ENCODE measurements at places on chromosomes 2 and 18. TPM values are rescaled to one million over a fixed set of nuclear protein-coding genes. Genes with fewer than 3 reads are reported as not detected.

Gene SOX11
- total RNA-seq, result 0.03 TPM

GRCh38 chr2:240457223-240458043 lies 22.0 kb downstream of the GPC1 start:
- peaks cover 23% of the 10 kb centered on the region for H3K27me3 ChIP-seq
- peaks cover 14% of the 10 kb centered on the region for H3K4me1 ChIP-seq
- no peak overlapping the region for H3K4me3 ChIP-seq
- no peaks in the 10 kb centered on the region for H3K36me3 ChIP-seq
- peak; percentile 42 for DNase-seq

DNA sequence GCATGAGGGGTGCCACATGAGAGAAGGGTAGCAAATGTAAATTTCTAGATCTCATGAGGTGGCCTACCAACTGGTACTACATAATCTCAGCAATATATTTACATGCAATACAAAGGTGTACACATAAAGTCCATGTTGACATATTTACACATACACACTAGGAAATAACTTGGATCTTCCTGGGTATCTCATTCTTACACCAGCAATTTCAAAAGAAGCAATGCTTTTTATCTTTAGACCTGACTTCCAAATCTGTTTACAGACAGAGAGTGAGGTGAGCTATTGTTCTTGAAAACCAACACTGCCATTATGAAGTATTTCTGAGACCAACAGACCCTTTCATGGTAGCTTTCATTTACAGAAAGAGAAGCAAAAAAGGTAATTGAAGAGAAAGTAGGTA lies 184.2 kb downstream of the ERBB4 start:
- H3K27ac ChIP-seq, result no peak overlapping the region
- DNase-seq, result no peak
- no peaks in the 10 kb centered on the region for H3K4me1 ChIP-seq

Gene MAP4K4
- 68.4 TPM for total RNA-seq

Gene SCN7A
- total RNA-seq, result 69.0 TPM

Gene KRTCAP3
- 18.8 TPM for total RNA-seq

- no peak for DNase-seq
- H3K4me3 ChIP-seq, result no peak overlapping the region
- no peak overlapping the region for H3K27ac ChIP-seq
- no peaks in the 10 kb centered on the region for H3K27me3 ChIP-seq
These were observed 80.1 kb downstream of the SDC1 start for GRCh38 chr2:20144861-20145260.

- H3K27ac ChIP-seq, result no peak overlapping the region
- no peaks in the 10 kb centered on the region for H3K36me3 ChIP-seq
- no peak overlapping the region for H3K4me3 ChIP-seq
These were observed 97.1 kb downstream of the TXNL1 start for GRCh38 chr18:56541340-56541739.

- no peak overlapping the region for H3K27ac ChIP-seq
- H3K27me3 ChIP-seq, result no peaks in the 10 kb centered on the region
- no peak overlapping the region for H3K4me3 ChIP-seq
- H3K36me3 ChIP-seq, result no peaks in the 10 kb centered on the region
- no peak for DNase-seq
These were observed 15.1 kb downstream of the NMS start for GRCh38 chr2:100485396-100485795.

DNA sequence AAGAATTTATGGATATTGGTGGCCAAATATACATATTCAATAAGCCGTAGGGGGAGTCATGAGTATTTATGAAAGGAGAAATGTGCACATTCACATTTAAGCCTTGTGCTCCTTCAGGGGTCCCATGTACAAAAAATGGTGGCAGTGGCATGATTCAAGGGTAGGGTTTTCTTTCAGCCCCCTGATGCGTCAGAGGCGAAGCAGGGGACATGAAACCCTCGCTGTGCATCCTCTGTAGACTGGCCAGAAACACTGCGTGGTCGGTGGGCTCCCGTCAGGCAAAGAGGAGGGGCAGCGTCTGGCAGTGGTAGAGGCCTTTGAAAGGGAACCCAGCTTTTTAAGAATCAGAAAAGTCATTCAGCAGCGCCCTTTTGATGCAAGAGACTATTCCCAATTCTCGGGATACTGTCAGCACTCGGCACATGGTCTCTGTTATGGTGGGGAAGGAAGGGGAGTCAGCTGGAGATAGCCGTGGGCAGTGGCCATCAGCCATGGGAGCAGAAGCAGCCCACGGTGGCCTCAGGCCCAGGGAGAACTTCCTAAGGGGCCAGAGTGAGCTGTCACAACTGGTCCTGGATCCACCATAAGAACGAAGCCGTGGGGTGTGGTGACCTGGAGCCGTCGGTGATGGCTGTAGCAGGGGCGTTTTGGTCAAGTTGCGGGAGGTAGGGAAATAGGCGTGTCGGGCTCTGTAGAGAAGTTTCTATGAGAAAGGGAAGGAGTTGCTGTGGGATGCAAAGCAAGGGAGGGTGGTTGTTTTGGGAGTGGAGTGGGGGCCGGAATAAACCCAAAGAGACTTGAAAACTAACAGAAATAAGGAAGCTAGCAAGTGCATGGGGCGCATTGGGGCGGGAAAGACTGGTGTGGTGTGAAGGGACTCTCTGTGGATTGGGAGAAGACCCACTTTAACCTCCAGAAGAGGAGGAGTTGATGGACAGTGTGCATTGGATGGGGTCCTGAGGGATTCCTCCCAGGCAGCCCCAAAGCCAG lies 95.6 kb downstream of the SH3BP4 start:
- no peak for DNase-seq
- H3K27me3 ChIP-seq, result no peaks in the 10 kb centered on the region
- H3K4me3 ChIP-seq, result no peak overlapping the region
- no peak overlapping the region for H3K27ac ChIP-seq
- H3K4me1 ChIP-seq, result peaks cover 42% of the 10 kb centered on the region

- peaks cover 25% of the 10 kb centered on the region for H3K4me1 ChIP-seq
- H3K27me3 ChIP-seq, result peaks cover 31% of the 10 kb centered on the region
- no peaks in the 10 kb centered on the region for H3K36me3 ChIP-seq
- H3K27ac ChIP-seq, result no peak overlapping the region
- peak; percentile 57 for DNase-seq
These were observed 964 bp downstream of the ZBTB7C start for GRCh38 chr18:48408111-48408726.

- DNase-seq, result no peak
- H3K27me3 ChIP-seq, result no peaks in the 10 kb centered on the region
- no peaks in the 10 kb centered on the region for H3K36me3 ChIP-seq
- no peak overlapping the region for H3K4me3 ChIP-seq
- H3K4me1 ChIP-seq, result no peaks in the 10 kb centered on the region
These were observed 112.5 kb upstream of the SLC38A11 start for GRCh38 chr2:165067643-165068486.

DNA sequence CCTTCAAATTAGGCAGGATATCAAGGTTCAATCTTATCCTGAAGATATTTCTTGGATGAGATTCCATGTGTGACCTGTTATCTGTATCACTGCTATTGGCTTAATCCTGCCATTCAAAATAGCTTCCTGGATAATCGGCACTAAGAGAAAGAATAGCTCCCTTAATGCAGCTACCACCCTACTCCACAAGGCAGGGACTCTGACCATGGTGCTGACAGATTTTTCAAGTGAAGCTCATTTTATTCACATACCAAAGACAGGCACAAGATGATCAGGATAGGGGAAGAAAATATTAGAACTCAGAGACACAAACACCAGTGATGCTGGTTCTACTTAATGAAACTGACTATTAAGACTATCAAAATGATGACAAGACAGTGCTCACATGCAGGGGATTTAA lies 74.9 kb downstream of the ORC4 start:
- H3K4me3 ChIP-seq, result no peak overlapping the region
- no peaks in the 10 kb centered on the region for H3K4me1 ChIP-seq
- H3K36me3 ChIP-seq, result peaks cover 19% of the 10 kb centered on the region
- no peaks in the 10 kb centered on the region for H3K27me3 ChIP-seq
- no peak for DNase-seq
- no peak overlapping the region for H3K27ac ChIP-seq

Gene DOCK10
- 52.3 TPM for total RNA-seq

Gene LINC00305
- total RNA-seq, result not detected

GRCh38 chr2:144426981-144427479 lies 92.9 kb downstream of the ZEB2 start:
- H3K4me1 ChIP-seq, result peaks cover 58% of the 10 kb centered on the region
- H3K4me3 ChIP-seq, result no peak overlapping the region
- H3K27me3 ChIP-seq, result no peaks in the 10 kb centered on the region

DNA sequence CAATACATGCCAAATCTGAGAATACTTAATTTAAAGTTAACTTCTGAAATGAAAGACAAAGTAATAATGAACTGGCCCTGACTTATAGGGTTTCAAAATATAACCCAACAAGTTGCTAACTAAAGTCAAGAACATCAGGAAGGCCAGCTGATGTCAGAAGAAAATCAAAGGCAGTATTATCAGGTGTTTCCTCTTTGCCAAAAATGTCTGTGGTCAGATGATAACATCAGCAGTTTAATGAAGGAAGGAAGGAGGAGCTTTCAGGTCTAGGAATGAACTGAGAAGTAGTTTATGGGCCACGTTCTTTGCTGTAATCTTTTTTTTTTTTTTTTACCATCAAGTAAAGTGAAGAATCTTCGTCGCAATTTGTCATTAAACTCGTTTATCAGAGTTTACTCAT lies 40.9 kb downstream of the CDH2 start:
- H3K36me3 ChIP-seq, result no peaks in the 10 kb centered on the region
- H3K27me3 ChIP-seq, result no peaks in the 10 kb centered on the region
- no peak overlapping the region for H3K27ac ChIP-seq
- DNase-seq, result no peak
- H3K4me1 ChIP-seq, result no peaks in the 10 kb centered on the region
- H3K4me3 ChIP-seq, result no peak overlapping the region

- peaks cover 3% of the 10 kb centered on the region for H3K36me3 ChIP-seq
- peaks cover 16% of the 10 kb centered on the region for H3K27me3 ChIP-seq
These were observed 2.7 kb downstream of the ZEB2 start for GRCh38 chr2:144516981-144517865.

Gene PAX3
- not detected for total RNA-seq

GRCh38 chr2:58501371-58502160 lies 260.4 kb upstream of the FANCL start:
- H3K4me1 ChIP-seq, result no peaks in the 10 kb centered on the region
- H3K36me3 ChIP-seq, result no peaks in the 10 kb centered on the region

Gene CAPN14
- 0.15 TPM for total RNA-seq

GRCh38 chr2:205763708-205764211 lies 81.5 kb downstream of the NRP2 start:
- no peaks in the 10 kb centered on the region for H3K27me3 ChIP-seq
- peak; percentile 68 for DNase-seq
- peaks cover 33% of the 10 kb centered on the region for H3K36me3 ChIP-seq
- peak overlapping the region; percentile 52 for H3K27ac ChIP-seq

DNA sequence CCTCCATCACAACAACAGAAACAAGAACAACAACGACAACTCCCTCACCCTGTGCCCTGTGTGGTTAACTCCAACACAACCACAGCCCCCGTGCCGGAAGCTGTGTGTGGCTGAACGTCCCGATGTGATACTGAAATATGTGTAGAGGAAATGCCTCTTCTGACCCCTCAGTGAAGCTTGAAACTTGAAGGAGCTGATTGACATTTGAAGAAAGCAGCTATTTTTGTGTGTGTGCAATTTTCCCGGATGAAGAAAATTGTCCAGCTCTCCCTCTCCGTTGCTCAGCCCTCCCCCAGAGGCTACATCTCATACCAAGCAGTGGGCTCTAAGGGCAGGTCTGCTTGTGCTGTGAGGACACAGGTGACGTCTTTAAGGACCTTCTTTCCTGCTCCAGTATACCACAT lies 173.8 kb downstream of the ICOS start:
- H3K36me3 ChIP-seq, result no peaks in the 10 kb centered on the region
- peak overlapping the region; percentile 60 for H3K27ac ChIP-seq
- H3K4me1 ChIP-seq, result peaks cover 44% of the 10 kb centered on the region
- H3K27me3 ChIP-seq, result no peaks in the 10 kb centered on the region

- no peak for DNase-seq
- no peaks in the 10 kb centered on the region for H3K4me1 ChIP-seq
These were observed 218.8 kb downstream of the AGPS start for GRCh38 chr2:177611310-177611886.

DNA sequence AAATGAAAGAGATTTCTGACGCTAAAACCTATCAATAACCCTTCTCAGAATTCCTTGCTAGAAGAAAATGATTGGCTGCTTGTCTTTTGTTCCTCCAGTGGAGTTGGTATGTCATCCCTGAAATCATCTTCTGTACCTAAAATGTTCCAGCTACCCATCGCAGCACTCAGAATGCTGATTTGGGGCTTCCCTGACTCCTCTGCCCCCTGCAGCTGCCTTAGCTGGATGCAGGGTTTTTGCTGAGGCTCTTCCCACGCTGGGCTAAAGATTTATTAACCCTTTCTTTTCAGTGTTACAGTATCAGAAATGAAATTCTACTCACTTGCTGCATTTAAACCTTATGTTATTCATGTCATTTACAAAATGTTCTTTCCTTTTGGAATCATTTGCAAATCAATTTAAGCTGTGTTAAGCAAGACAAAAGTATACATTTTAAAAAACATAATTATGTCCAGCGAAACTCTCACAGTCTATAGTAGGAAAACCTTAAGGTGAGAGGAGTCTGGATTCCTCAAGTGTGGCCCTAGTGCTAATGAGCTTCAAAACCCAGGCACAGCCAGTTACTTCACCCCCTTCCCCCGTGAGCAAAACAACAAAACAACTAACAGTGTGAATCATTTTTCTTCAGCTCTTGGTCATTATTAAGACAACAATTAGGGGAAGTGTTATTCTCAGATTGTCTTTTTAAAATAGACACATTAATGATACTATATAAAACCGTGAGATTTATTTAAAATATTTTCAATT lies 32.8 kb downstream of the PKP4 start:
- H3K4me1 ChIP-seq, result peaks cover 29% of the 10 kb centered on the region
- H3K27me3 ChIP-seq, result no peaks in the 10 kb centered on the region
- H3K36me3 ChIP-seq, result no peaks in the 10 kb centered on the region
- no peak for DNase-seq
- no peak overlapping the region for H3K27ac ChIP-seq

DNA sequence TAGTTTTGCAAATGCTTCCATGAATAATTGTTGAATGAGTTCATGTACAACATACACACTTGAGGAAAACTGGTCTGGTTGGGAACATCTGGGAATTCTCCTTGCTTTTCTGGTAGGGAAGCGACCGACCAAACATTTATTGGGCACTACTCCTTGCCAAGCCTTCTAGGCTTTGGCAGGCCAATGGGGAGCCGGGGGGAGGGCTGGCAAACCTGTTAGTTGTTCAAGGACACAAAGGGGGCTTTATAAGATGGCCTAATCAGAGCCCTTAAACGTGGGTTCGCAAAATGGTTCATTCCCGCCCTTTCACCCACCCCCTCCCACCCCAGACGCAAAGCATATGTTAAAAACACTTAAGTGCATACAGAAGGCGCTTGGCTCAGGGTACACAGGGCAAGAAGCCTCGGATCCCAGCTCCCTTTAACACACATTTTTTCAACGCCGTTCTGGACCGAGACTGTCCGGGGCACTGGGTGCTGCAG lies 844 bp upstream of the VSNL1 start:
- peaks cover 65% of the 10 kb centered on the region for H3K27me3 ChIP-seq
- peak overlapping the region; percentile 61 for H3K27ac ChIP-seq
- no peak for DNase-seq
- H3K36me3 ChIP-seq, result no peaks in the 10 kb centered on the region
- peak overlapping the region; percentile 56 for H3K4me3 ChIP-seq

Gene LBX2
- total RNA-seq, result 1.5 TPM

- no peaks in the 10 kb centered on the region for H3K36me3 ChIP-seq
- no peak overlapping the region for H3K27ac ChIP-seq
- DNase-seq, result no peak
These were observed 480.9 kb downstream of the TSN start for GRCh38 chr2:122236152-122236874.

Gene SP140
- total RNA-seq, result 15.0 TPM

- no peak overlapping the region for H3K27ac ChIP-seq
- no peak for DNase-seq
- no peak overlapping the region for H3K4me3 ChIP-seq
- peaks cover 17% of the 10 kb centered on the region for H3K4me1 ChIP-seq
- H3K36me3 ChIP-seq, result peaks cover 35% of the 10 kb centered on the region
These were observed 76.8 kb downstream of the UXS1 start for GRCh38 chr2:106117347-106117746.

Data from lower lobe of right lung (tissue), 2 donors.